ENCODE measurements at places on chromosomes 1 and 21.
A peak's percentile ranks its signal among the peaks of the same experiment; 100 is the strongest.

GRCh38 chr1:159338018-159338417 is 35.9 kb downstream of the FCER1A start:
- no peak for DNase-seq

- DNase-seq = no peak
Observed at GRCh38 chr1:109207467-109208103, 6.1 kb upstream of the SARS1 start.

DNA sequence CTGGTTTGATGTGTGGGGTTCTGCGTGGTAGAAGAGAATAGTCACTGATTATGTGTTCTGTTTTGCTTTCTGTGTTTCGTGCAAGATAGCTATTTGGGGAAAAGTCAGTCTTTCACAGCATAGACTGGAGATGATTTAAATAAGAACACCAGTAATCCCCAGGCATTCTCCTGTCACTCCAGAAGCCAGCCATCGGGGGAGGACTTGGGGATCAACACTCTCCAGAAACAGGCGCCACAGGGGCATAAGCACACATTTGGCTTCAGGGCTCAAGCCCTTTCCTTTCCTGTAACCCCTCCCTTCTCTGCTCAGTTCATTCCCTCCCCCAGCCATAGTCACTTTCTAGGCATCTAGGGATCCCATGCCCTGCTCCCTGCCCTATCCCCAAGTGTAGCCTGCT is 97.3 kb upstream of the BEND5 start:
- DNase-seq = peak; percentile 82

DNA sequence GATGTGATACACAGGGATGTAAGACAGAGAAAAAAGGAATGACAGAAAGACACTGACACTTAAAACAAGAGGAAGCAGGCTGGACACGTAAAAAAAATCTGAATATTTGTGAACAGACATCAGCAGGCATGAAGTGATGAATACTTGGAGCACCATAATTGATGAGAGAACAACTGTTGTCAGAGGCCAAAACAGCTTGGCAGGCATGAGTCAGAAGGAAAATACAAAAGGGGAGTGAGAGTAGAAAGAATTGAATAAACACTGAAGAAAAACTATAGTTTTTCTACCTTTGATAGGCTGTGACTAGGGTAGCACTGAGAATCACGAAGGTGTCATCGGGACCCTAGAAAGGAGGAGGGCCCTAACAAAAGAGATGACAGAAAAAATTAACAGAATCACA is 21.6 kb upstream of the GUCA2A start:
- DNase-seq = no peak

DNA sequence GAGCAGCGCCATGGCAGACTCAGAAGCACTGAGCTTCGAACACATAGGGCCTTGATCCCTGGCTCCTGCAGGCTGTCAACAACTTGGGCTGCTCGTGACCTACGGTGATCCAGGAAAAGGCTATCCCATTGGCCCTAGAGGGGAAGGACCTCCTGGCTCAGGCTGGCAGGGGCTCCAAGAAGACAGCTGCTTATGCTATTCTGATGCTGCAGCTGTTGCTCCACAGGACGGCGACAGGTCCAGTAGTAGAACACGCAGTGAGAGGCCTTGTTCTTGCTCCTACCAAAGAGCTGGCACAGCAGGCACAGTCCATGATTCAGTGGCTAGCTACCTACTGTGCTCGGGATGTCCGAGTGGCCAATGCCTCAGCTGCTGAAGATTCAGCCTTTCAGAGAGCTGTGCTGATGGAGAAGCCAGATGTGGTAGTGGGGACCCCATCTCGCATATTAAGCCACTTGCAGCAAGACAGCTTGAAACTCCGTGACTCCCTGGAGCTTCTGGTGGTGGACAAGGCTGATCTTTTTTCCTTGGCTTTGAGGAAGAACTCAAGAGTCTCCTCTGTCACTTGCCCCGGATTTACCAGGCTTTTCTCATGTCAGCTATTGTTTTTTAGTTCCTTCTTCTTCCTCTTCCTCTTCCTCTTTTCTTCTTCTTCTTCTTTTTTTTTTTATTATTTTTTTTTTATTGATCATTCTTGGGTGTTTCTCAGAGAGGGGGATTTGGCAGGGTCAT is 18.9 kb downstream of the ITLN2 start:
- no peak for DNase-seq

GRCh38 chr1:3369446-3370076 is 84.9 kb upstream of the ARHGEF16 start:
- no peak for DNase-seq

DNA sequence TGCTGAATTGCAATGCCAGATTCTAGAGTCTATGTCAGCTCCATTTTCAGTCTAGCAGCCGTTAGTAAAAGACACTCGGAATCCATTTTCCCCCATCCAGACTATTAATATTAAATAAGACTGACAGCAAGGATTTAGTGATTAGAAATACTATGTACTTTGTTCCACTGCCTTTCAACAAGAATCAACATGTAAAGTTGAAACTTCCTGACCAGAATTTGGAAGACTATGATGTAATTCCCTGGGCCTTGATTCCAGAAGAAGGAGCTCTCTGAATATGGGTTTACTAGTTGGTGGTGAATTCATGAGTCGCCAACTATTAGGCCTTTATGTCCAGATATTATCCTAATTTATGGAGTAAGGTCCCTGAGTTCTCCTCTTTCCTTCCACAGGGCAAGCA is 24.8 kb downstream of the KDM1A start:
- DNase-seq = no peak

DNA sequence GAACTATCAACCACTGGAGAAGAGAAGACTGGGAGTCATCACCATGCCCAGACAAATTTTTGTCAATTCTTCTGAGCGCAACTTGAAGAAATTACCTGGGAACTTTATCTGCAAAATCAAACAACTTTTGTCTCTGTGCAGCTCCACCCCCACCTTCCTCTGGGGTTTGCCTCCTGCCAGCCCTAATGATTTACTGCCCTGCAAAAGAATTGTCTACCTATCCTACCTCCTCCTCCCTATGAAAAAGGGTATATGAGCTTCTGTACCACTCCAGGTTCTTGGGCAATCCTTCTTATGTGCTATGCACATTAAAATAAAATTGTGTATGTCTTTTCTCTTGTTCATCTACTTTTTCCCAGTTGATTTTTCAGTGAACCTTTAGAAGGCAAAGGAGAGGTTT is 191.9 kb downstream of the URB2 start:
- DNase-seq = no peak

GRCh38 chr1:244313346-244313745 is 138.4 kb downstream of the ADSS2 start:
- DNase-seq = no peak

DNA sequence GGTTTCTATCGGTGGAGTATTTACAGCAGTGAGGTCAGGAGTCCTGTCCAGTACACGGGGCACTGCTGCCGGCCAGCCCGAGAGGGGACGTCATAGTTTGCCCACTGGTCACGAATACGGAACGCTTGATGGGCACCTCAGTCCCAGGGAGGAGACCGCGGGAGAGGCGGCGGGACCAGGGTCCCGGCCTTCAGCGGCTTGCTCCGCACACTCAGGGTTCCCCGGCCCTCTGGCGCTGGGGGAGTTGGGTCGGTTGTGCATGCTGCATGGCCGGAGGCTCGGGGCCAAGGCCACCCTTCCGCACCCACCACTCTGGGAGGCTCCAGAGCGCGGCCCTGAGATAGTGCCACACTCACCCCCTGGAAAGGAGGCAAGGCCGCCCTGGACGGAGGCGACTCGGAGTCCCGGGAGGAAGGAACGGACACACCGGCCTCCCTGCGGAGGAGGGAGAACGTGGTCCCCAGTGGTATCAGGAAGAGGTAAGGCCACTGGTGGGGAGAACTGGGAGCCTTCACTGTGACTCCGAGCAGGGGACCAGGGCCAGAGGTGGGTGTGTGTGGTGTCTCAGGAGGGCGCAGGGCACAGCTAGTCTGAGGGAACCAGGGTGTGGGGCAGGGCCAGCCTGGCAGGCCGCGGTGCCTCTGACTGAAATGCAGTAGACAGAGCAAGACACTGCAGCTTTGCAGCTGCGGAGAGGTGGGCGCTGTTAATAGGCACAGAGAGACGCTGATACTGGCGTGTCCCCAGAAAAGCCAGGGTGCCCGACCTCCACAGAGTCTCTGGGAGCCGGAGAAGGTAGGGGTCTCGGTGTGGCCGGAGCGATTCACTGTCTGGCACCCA is 28.6 kb upstream of the PRSS38 start:
- DNase-seq = no peak

DNA sequence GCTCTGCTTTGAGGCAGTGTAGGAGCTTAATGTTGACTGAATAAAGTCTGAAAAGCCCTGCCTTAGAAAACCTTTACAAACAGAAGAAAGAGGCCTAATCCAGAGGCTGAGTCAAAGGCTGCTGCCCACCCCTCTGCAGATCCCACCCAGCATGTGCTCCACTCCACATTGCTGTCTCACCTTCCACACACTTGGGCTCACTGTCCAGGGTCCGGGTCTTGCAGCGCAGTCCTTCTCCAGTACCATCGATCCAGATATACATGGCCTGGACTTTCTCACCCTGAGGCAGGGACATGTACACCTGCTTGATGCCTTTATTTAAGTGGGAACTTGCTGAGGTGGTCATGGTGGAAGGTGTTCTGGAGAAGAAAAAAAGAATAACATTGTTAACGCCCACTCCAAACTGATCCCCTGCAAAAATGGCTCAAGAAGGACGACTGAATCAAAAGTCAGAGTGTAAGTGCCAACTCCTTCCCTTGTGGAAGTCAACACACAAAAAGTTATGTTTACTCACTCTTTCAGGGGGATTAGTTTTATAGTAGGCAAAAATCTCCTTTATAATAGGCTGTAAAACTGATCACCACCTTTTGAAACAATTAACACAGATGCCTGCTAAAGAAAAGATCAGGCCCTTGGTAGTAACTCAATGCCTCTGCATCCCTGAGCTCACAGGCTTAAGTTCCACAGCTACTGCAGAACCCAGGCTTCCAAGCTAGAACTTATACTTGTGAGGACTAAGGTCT is 3.0 kb downstream of the GLUL start:
- DNase-seq = no peak

- no peak for DNase-seq
Observed at GRCh38 chr1:5733596-5733995, 258.6 kb downstream of the NPHP4 start.

DNA sequence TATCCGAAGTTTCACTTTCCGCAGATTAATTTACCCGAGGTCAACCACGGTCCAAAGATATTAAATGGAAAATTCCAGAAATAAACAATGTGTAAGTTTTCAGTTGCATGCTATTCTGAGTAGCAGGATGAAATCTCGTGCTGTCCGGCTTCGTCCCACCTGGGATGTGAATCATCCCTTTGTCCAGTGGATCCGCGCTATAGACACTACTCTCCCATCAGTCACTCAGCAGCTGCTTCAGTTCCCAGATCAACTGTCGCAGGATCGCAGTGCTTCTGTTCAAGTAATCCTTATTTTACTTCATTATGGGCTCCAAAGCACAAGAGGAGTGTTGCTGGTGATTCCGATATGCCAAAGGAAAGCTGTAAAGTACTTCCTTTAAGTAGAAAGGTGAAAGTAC is 8.3 kb upstream of the LRP8 start:
- no peak for DNase-seq

DNA sequence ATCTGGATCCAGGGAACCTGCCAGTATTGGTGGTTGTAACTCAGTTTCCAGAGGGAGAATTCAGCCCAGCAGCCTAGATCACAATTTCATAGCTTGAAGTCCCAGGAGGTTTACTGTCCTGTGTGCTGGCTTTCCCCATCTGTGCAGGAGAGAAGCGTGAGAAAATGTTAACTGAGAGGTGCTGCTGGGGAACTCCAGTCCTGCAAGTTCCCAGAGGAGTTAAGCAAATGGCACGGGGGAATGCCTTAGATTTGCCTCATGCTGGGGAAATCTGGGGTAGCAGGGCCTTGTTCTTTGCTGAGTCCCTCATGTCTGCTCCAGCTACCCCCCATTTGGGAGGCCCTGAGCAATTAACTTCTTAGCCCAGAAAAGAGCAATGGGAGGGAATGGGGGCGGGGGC is 25.1 kb upstream of the SLAMF6 start:
- DNase-seq = no peak

DNA sequence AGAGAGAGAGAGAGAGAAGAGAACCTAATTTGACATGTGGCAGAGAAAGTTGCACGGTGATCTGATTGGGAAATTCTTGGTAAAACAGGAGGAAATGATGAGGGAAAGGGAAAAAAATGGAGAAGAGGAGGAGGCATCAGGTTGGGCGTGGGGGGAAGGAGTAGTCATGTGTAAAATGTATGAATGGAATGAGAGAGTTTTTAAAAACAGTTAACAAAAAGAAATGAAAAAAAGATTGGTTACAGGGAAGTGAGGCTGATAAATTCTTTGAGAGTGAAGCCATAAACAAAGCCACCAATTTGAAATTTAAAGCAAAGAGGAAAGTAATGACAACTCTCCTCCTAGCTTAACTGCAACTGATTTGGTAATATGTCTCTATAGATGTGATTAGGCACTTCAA is 409.2 kb downstream of the USH2A start:
- no peak for DNase-seq

GRCh38 chr1:72357411-72357810 is 75.1 kb upstream of the NEGR1 start:
- no peak for DNase-seq

- no peak for DNase-seq
Observed at GRCh38 chr1:57007948-57008347, 42.1 kb upstream of the C8B start.

- DNase-seq = no peak
Observed at GRCh38 chr1:15696956-15697521, 12.9 kb downstream of the PLEKHM2 start.

GRCh38 chr1:100284591-100284990 is 18.6 kb downstream of the RTCA start:
- DNase-seq = no peak

- no peak for DNase-seq
Observed at GRCh38 chr21:32021319-32021994, 148.6 kb downstream of the HUNK start.

- DNase-seq = no peak
Observed at GRCh38 chr1:215256936-215257679, 174.6 kb downstream of the KCNK2 start.

- DNase-seq = no peak
Observed at GRCh38 chr1:62716397-62716796, 28.2 kb upstream of the DOCK7 start.

DNA sequence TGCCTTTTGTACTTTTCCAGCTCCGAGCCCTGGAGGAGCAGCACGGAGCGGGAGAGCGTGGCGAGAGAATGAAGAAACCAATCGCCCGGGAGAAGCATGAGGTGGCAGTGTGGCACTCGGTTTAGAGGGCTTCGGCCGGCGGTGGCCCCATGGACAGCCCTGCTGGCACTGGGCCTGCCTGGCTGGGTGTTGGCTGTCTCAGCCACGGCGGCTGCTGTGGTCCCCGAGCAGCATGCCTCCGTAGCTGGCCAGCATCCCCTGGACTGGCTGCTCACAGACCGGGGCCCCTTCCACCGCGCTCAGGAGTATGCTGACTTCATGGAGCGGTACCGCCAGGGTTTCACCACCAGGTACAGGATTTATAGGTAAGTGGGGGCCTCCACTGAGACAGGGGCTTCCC is 59.0 kb downstream of the BRINP2 start:
- DNase-seq = no peak

DNA sequence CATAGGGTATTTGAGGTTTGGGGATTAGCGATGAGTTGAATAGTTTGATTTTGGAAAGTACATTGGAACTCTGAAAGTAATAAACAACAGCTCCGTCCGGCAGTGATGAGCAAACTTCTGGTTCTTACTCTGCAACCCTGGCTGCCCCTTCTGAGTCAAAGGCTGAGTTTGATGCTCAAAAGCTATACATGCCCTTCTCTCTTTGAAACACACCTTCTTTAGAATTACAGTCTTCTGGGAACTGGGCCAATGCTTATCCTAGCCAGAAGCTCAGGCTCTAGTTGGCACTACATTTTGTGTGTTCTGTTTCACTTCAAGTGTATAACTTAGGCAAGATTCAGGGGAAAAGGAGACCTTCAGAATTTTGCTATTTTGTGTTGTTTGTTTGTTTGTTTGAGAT is 9.3 kb downstream of the AHCYL1 start:
- DNase-seq = no peak

- peak; percentile 78 for DNase-seq
Observed at GRCh38 chr1:67832737-67833601, at the start of gene GNG12. TSS of gene GNG12 (minus strand) at chr1:67833467. CDS start at chr1:67707686, 125,781 bp downstream.

All from NT2/D1 (cell line).